ENCODE measurements at places on chromosomes 12 and 14.

DNA sequence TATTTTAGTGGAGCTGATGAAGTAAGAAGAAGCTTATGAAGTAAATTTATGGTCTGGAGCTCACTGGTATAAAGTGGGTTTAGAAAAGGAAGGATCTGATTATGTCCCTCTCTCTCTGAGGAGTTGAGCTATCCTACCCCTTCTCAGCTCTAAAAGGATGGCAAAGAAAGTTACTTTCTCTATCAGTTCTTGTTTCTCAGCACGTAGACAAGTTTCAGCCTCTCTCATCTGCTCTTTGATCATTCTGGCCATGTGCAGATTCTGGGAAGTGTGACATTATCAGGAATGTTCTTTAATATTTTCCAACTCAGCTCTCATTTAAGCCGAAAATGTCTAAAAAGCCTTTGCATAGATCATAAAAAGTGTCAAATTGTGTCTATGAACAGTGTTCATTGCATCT is 5.8 kb upstream of the EGLN3 start:
- DNase-seq, result no peak

- DNase-seq, result no peak
Observed at GRCh38 chr14:28759653-28760313, 6.8 kb upstream of the FOXG1 start.

- no peak for DNase-seq
Observed at GRCh38 chr12:52513736-52514135, 6.5 kb downstream of the KRT5 start.

- DNase-seq, result peak; percentile 77
Observed at GRCh38 chr12:10409392-10409791, at the start of gene KLRC4. Gene KLRC4, minus strand, starts transcription at chr12:10409757. Its CDS starts 182 bp downstream, at chr12:10409575.

- peak; percentile 85 for DNase-seq
Observed at GRCh38 chr12:76586764-76587395, 27.3 kb upstream of the OSBPL8 start.

- DNase-seq, result peak; percentile 12
Observed at GRCh38 chr14:25095736-25096437, 45.9 kb upstream of the STXBP6 start.

GRCh38 chr12:68406911-68407310 is 74.7 kb upstream of the MDM1 start:
- no peak for DNase-seq

DNA sequence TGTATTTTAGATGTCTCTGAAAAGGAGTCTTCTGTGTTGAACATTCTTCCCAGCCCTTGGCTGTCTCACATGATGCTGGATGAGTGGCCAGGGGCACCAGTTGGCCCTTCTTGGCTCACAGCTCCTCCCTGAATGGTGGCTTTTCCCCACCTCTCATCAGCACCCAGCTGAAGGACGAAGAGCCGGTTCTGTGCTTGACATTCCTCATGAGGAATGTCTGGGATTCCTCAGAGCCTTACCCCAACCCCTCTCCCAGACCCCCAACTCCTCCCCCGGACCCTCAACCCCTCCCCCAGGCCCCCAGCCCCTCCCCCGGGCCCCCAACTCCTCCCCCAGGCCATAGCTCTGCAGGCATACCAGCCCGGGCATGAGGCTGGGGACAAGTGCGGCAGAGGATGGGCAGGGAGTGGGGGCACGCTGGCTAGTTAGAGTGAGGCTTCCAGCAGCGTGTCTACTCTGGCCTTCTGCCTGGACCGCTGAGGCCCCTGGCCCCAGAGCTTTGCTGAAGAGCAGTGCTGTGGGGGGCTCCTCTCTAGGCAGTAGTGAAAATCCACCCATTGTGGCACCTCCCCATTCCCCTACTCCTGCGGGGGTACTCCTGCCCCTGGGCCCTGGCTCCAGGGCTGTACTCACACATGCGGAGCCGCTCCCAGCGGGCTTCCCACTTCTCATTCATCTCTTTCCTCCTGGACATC is 64.3 kb downstream of the PLEKHG3 start:
- DNase-seq, result no peak

DNA sequence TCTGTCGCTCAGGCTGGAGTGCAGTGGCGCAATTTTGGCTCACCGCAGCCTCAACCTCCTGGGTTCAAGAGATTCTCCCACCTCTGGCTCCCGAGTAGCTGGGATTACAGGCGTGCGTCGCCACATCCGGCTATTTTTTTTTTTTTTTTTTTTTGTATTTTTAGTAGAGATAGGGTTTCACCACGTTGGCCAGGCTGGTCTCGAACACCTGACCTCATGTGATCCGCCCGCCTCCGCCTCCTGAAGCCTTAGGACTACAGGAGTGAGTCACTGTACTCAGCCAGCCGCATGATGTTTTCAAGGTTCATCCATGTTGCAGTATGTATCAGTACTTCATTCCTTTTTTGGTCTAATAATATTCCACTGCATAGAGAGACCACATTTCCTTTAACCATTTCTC is 2.4 kb upstream of the RNF34 start:
- peak; percentile 51 for DNase-seq

GRCh38 chr12:65827827-65828231 is 3.5 kb downstream of the HMGA2 start:
- DNase-seq, result peak; percentile 20

- no peak for DNase-seq
Observed at GRCh38 chr12:20777420-20777819, 33.1 kb upstream of the SLCO1B3 start.
